ENCODE measurements at places on chromosomes 16 and 17.

DNA sequence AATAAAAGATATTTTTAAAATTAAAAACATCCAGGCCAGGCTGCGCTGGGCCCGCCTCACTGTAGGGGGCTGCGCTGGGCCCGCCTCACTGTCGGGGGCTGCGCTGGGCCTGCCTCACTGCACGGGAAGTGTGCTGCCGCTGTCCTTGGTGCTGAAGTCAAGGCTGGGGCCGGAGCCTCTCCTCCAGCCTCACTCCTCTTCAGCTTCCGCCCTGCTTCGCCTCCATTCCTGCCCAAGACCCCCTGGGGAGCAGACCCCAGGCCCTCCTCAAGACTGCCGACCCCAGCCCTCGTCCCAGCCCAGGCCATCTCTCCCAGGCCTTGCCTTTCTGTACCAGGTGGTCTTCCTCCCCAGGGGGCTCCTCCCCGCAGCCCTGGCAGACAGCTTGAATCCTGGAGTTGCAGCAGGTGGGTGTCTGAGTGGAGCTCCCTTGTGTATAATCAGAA lies 26.2 kb downstream of the ENDOV start:
- no peak for DNase-seq

DNA sequence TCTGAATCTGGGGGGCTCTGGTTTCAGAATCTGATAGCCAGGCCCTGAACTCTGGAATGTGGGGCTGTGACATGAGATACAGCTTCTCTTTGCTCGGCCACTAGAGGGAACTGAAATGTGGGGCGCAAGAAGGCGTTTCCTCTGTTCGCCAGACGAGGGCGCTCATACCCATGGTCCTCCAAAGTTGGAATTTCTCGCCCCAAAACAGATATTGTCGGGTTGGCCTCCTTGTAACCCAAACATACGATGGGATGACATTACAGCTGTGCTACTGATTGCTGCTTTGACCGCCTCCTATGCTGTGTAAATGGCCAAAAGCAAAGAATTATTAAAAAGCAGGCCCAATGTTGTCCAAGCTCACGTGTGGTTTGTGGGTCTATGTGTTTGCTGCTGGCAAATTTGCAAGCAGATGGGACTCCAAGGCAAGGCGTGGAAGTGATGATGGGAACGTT lies 13.1 kb upstream of the MSI2 start:
- peak; percentile 61 for DNase-seq

DNA sequence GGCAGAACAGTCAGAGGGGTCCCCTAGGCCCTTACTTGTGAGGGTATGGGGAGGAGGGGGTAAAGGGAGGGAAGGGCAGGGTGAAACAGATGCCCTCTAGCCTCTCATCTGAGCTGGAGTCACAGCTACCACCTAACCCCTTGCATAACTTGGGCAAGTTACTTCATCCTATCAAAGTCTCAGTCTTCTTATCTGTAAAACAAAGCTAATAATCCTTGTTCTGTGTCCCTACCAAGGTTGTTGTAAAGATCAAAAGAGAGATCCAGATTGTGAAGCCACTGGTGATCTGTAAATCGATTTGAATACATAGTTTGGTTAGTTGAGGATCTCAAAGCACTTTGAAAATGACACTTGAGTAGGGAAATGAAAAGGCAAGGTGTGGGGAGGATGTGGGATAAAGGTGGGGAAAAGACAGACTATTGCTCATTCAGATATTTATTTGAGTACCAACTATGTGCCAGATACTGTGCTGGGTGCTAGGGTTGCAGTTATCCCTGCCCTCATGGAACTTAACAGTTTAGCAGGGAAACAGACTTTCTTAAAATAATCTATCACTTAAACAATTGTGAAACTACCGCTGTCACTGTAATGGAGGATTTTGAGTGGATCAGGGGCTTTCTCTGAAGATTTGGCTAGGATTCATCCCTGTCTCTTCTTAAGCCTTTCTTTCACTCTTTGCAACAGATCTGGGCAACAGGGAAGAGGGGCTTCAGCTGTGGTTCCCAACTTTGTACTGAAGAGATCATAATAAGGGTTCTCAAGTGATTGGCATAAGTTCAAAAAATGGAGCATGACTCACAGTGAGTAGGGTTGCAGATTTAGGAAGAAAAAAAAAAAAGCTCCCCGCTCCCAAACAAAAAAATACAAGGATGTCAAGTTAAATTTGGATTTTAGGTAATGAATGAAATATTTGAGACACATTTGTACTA lies 3.0 kb downstream of the HEATR9 start:
- DNase-seq: no peak

DNA sequence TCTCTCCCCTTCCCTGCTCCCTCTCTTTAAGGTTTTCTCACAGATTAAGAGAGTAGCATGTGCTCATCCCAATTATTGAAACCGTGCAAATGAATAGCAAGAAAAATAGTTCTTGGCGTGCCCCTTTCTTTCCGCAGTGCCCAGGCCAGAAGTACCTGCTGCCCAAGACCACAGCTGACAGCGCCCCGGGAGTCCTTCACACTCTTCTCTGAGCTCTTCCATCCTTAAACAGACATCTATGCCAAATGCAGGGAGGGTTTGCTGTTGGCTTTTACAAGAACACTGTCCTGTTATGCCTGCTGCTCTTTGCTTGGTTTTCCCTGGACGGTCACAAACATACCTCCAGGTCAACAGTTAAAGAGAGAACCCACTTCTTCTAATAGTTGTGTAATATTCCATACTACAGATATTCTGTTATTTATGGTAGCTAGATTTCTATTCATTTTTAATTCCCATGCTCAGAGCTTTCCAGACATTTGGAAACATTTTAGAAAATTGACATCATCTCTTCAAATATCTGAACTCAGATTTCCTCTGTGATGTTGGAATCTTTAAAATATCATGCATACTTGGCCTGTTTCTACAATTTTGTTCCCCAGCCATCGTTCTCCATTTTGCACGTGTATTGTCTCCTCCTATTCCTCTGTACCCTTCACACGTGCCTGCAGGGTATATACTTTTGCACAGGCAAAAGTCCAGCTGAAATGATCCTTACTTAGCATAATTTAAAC lies 416.7 kb downstream of the WWOX start:
- DNase-seq: no peak

GRCh38 chr17:76530095-76530723 lies 7.3 kb downstream of the CYGB start:
- no peak for DNase-seq

GRCh38 chr17:33436321-33436720 lies 143.2 kb upstream of the ASIC2 start:
- no peak for DNase-seq

DNA sequence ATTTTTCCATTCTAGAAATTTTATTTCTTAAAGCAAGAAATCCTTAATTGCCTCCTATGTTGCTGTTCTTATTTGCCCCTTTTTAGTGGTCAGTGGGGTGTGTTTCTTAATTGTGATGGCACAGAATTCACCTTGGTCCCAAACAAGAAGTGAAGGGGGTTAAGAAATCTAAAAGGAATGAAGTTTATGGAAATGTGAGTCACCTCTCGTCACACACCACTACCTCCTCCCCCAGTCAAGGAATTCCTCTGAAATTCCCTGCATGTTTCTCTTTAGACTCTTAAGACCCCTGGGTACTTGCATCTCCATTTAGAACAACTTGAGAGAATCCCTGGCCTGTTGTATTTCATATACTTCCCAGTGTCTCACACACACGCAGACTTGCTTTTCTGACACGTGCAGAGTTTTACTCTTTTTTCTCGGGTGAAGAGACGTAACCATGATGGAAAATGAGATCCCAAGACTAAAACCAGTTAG lies 247.4 kb downstream of the PRKCA start:
- DNase-seq: no peak
